CD4-positive, alpha-beta T cell (primary cell): ENCODE measurements at places on chromosomes 5 and 9.

GRCh38 chr5:174514983-174515394, 209.4 kb upstream of the MSX2 start:
- no peak for DNase-seq

DNA sequence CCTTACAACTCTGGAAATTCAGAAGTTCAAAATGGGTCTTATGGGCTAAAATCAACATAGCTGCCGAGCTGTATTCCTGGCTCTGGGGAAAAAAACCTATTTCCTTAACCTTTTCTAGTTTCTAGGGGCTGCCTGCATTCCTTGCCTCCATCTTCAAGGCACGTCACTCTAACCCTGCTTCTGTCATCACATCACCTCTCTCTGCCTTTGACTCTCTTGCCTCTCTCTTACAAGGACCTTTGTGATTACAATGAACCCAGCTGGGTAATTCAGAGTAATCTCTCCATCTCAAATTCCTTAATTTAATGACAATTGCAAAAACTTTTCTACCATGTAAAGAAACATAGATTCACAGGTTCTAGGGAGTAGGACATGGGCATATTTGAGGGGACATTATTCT, 103.1 kb upstream of the SMC2 start:
- DNase-seq, result no peak

- DNase-seq, result no peak
Measured at GRCh38 chr5:60271517-60271916, 378.0 kb upstream of the PDE4D start.

DNA sequence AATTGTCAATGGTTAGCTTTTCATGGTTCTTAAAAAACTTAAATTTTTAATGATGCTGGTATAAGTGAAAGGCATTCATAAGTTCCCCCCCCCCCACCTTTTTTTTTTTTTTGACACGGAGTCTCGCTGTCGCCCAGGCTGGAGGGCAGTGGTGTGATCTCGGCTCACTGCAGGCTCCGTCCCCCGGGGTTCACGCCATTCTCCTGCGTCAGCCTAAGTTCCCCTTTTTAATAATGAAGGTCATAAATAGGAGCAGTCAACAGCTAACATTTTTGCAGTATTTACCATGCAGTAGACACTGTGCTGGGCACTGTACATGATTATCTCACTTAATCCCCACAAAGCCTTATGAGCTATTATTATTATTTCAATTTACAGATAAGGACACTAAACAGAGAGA, 556.3 kb downstream of the PDE4D start:
- no peak for DNase-seq

GRCh38 chr9:115597330-115597895, 479.5 kb upstream of the TNC start:
- DNase-seq, result no peak

- DNase-seq, result no peak
Measured at GRCh38 chr5:59484618-59485017, 408.9 kb downstream of the PDE4D start.

- no peak for DNase-seq
Measured at GRCh38 chr5:61744690-61745619, 412.9 kb downstream of the ZSWIM6 start.

DNA sequence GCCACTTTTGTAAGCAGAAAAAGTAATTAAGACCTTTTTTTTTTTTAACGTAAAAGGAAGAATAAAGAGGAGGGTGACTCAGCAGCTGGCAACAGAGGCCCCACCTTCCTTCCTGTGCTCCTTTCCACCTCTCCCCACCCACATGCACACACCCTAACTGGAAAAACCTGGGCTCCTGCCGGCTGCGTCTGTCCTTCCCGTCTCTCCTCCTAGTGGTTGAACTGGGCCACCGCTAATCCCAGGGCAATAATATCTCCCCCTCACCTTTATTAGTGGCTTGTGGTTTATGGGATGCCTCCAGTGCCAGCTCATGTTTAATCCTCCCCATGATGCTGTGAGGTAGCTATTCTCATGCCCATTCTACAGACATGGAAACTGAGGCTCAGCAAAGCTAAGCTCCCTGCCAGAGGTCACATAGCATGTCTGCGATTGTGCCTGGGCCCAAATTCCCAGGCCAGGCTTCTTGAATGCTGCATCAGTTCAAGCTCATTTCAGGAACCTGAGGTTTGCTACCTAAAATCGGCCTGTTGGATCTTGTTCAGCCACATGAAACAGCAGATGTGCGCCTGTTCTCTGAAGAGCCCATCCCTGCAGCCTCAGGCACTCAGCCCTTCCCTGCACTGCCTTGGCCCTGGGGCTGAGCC, 60.9 kb upstream of the IL17B start:
- no peak for DNase-seq

DNA sequence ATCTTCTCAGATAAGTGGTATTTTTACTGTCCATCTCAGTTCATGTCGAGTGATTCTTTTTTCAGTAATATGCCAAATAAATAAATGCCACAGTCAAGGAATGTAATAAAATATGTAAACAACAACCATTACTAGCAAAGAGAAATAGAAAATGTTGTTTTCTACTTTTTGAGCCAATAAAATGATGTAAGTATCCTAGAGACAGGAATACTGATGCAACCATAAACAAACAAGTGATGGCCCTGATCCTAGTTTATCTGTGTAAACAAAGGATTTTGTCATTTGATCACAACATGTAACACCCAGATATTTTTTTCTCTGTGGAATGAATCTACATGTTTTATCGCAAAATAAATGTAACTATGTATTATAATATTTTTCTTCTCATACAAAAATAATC, 1852.8 kb downstream of the EFNA5 start:
- no peak for DNase-seq

DNA sequence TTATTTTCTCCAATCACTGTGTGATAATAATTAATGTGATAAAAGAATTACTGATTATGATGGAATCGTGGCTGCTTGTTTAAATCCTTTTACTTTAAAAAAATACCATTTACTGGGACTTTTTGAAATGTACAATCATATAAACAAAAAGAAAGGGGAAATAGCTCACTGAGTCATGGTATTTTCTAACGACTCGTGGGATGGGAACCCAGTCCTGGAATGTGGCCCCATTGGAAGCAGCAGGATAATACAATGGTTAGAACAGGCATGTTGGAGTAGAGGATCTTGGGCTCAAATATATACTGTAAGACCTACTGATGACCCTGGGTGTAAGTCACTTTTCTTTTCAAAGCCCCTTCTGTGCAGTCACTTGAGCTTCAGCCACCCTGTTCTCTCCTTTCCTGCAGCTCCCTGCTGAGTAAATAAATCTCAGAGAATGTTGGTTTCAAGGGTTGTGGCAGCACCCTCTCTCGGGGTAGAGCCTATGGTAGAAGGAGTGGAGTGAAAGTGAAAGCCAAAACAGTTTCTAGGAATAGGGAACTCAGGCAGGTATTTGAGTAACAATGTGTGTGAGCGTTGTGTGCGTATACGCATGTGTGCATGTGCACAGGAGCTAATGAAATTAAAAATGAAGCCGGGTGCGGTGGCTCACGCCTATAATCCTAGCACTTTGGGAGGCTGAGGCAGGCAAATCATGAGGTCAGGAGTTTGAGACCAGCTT, 40.8 kb upstream of the LARP1 start:
- DNase-seq, result no peak

GRCh38 chr5:171644536-171644935, 141.1 kb upstream of the SMIM23 start:
- DNase-seq, result no peak

DNA sequence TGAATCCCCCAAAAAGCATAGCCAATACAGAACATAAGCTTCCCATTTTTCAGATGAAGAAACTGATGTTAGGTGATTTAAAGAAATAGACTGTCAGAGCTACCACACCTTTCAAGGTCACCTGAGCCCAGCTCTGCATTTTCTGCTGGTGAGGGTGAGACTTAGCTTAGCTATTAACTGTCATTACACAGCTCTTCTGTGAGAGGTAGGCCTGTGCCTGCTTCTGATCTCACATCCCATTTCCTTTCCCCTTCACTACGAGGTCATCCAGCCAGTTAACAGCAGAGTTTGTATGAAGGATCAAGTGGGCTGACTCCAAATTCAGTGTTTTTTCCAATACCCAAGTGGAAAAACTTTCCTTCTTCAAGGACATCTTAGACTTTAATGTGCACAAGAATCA, 528.6 kb upstream of the CLINT1 start:
- DNase-seq, result no peak

DNA sequence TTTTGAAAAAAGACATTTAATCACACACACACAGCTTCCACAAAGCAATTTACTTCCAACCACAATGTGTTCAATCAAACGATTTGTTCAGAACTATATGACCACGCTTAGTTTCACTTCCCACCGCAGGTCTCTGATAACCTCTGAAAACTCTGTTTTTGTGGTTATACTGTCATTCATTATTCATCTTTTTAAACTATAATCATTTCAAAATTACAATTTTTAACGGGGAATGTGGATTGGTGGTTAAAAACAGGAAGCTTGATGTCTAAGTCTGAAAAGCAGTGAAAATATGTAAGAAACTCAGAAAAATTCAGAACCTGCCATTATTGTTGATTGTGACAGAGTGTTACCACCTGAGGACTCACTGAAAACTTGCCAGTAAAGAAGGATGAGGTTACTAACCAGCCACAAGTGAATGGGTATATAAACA, 12.7 kb upstream of the TMEM174 start:
- DNase-seq, result no peak

GRCh38 chr9:18350036-18350435, 123.9 kb upstream of the ADAMTSL1 start:
- no peak for DNase-seq

- no peak for DNase-seq
Measured at GRCh38 chr5:173319646-173320045, 8.6 kb downstream of the STC2 start.

DNA sequence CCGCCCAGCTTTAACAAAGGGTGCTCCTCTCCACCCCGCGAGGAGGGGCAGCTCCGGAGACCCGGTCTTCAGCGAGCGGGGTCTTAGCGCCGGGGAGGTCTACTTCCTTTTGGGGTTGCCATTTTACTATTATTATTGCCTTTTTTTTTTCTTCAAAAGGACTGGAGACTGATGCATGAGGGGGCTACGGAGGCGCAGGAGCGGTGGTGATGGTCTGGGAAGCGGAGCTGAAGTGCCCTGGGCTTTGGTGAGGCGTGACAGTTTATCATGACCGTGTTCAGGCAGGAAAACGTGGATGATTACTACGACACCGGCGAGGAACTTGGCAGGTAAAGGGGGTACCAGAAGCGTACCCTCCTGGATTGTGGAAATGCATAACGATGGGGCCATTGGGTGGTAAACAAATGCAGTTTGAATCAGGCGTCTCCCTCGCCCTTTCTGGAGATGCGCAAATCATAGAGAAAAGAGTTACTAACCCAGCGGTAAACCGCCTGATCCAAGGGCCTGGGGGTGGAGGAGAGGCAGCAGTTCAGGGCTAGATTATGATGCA, 1.2 kb downstream of the DAPK1 start:
- no peak for DNase-seq

GRCh38 chr5:56259002-56259511, 25.9 kb upstream of the ANKRD55 start:
- DNase-seq, result no peak

GRCh38 chr5:139392324-139392677, 2.6 kb upstream of the MZB1 start:
- no peak for DNase-seq

GRCh38 chr5:65482736-65483545, 1.2 kb upstream of the ADAMTS6 start:
- DNase-seq, result no peak

GRCh38 chr5:140342287-140342686, 4.1 kb downstream of the HBEGF start:
- no peak for DNase-seq

DNA sequence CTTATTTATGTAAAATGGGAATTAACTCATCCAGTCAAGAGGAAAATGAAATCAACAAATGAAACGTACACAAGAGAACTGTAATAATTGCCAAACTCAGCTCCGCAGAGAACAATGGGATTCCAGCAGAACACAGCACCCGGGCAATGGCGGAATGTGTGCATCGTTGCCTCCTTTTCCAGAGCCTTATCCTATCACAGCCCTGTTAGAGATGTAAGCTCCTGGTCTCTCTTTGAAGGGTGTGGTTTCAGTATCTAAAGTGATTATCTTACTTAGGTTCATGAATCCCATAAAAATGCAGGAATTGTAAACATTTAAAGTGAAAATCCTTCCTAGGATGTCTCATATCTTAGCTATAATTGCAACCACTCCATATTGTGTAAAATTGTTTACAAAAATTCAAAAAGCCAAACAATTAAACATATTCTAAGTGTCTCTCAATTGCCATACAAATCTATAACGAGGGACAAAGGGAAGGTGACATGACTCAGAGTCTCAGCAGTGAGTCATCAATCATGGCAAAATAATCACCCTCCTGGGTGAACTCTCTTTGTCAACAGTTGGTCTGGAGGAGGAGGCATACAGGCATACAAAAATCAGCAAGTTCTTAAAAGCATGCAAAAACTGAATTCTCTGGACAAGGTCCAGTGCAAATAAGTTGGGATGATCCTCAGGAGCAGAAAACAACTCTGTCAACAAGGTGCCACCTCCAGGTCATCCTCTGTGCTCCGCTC, 22.6 kb downstream of the SEMA5A start:
- DNase-seq, result no peak

- no peak for DNase-seq
Measured at GRCh38 chr9:123481209-123481865, 125.3 kb downstream of the CRB2 start.

DNA sequence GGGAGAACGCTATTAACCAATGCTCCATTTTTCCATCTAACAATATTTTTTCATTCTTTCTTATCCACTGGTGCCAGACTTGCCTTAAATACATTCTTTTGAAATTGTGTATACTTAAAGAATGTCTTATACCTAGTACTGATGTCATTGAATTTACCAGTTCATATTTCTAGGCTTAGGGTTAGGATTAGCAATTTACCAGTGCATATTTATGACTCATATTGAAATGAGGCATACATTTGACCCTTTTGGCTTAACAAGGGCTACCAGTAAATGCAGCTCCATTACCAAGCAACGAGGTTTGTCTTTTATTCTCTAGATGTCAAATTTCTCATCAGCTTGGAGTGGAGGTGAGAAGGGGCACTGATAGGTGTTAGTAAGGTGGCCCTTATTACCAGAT, 89.5 kb downstream of the CDH9 start:
- no peak for DNase-seq
